CD4-positive, alpha-beta T cell treated with Interleukin-15 for 4 hours (primary cell): ENCODE measurements at places on chromosomes 1 and 21.
A peak's percentile ranks its signal among the peaks of the same experiment; 100 is the strongest.

- no peak for DNase-seq
Measured at GRCh38 chr1:226349801-226350518, 41.0 kb upstream of the LIN9 start.

GRCh38 chr1:92980732-92981647 is 19.7 kb upstream of the DIPK1A start:
- peak; percentile 64 for DNase-seq

GRCh38 chr1:32757213-32757895 is 54.8 kb upstream of the SYNC start:
- no peak for DNase-seq

- DNase-seq = no peak
Measured at GRCh38 chr1:158285756-158286241, 3.9 kb upstream of the CD1C start.

DNA sequence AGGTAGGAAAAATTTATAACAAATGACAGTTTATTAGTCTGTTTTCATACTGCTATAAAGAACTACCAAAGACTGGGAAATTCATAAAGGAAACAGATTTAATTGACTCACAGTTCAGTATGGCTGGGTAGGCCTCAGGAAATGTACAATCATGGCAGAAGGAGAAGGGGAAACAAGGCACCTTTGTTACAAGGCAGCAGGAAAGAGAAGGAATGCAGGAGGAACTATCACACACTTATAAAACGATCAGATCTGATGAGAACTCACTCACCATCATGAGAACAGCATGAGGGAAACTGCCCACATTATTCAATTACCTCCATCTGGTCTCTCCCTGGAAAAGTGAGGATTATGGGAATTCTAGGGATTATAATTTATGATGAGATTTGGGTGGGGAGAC is 61.3 kb downstream of the ASB17 start:
- DNase-seq = no peak

GRCh38 chr1:231107600-231108326 is 54.1 kb upstream of the TRIM67 start:
- DNase-seq = no peak

DNA sequence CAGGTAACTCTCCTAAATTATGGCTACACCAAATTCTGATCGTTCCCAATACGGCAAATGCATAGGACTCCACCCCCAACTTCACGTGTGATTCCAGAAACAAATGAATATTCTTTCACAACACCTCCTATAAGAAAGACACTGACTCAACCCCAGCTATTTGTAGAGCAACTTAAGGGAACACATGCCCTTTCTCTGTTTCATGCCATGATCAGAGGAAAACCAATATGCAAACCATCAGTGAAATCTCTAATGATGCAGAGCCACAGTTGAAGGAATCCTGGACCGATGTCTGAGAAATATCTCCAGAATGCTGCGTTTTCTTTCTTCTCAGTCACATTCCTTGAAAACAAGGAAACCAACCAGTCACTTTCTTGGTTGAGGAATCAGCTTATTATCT is 164.2 kb upstream of the PTBP2 start:
- no peak for DNase-seq

- no peak for DNase-seq
Measured at GRCh38 chr1:64516803-64517568, 47.1 kb downstream of the CACHD1 start.

GRCh38 chr1:232538224-232538942 is 91.5 kb downstream of the SIPA1L2 start:
- DNase-seq = no peak

- no peak for DNase-seq
Measured at GRCh38 chr1:153248176-153248879, 11.2 kb upstream of the LORICRIN start.

GRCh38 chr1:206703661-206704060 is 19.0 kb downstream of the MAPKAPK2 start:
- peak; percentile 56 for DNase-seq

DNA sequence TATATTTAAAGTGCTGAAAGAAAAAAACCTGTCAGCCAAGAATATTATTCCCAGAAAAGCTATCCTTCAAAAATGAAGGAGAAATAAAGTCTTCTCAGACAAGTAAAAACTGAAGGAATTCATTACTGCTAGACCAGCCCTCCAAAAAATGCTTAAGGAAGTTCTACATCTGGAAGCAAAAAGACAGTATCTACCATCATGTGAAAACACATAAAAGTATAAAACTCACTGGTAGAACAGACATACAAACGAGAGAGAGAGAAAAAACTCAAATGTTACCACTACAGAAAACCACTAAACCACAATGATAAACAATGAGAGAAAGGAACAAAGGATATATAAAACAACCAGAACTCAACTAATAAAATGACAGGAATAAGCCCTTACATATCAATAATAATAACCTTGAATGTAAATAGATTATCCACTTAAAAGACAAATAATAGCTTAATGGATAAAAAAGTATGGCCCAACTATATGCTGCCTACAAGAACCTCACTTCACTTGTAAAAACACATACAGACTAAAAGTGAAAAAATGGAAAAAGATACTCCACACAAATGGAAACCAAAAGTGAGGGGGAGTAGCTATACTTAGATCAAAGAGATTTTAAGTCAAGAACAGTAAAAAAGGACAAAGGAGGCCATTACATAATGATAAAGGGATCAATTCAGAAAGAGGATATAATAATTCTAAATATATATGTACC is 22.0 kb downstream of the NSL1 start:
- no peak for DNase-seq

GRCh38 chr1:167433884-167434283 is 84.4 kb downstream of the CD247 start:
- DNase-seq = no peak

- no peak for DNase-seq
Measured at GRCh38 chr1:187474336-187474735, 645.6 kb downstream of the PLA2G4A start.

- no peak for DNase-seq
Measured at GRCh38 chr1:22127731-22128130, 15.2 kb downstream of the WNT4 start.

- no peak for DNase-seq
Measured at GRCh38 chr21:19833082-19833481, 1165.1 kb upstream of the NCAM2 start.

DNA sequence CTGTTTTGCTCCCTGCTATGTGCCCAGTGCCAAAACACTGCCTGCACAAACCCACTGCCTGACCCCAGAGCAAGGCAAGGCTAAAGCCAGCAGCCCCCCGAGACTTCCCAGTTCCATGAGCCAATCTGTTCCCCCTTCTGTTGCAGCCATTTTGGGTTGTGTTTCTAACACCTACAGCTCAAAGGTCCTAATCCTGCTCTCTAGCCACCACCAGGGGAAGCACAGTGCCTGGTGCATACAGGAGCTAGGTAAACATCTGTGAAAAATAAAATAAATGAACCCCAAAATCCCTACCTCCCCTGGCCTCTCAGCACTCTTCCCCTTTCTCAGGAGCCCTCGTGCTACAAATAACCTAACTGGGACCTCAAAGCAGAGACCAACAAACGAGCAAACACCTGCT is 190.2 kb downstream of the MATN1 start:
- no peak for DNase-seq
